Activated effector memory CD4-positive, alpha-beta T cell treated with Interleukin-2 at 50 U/mL for 16 hours (primary cell): ENCODE measurements at places on chromosomes 4 and X.

GRCh38 chrX:24231131-24231540, 81.6 kb downstream of the ZFX start:
- no peak for DNase-seq

GRCh38 chrX:66163447-66163846, 600 bp upstream of the HEPH start:
- no peak for DNase-seq

GRCh38 chr4:126955292-126956183, 677.2 kb upstream of the INTU start:
- DNase-seq: no peak

GRCh38 chrX:2264179-2265030, 236.4 kb downstream of the DHRSX start:
- DNase-seq: no peak

GRCh38 chr4:15007201-15007600, 4.9 kb downstream of the CPEB2 start:
- DNase-seq: no peak

DNA sequence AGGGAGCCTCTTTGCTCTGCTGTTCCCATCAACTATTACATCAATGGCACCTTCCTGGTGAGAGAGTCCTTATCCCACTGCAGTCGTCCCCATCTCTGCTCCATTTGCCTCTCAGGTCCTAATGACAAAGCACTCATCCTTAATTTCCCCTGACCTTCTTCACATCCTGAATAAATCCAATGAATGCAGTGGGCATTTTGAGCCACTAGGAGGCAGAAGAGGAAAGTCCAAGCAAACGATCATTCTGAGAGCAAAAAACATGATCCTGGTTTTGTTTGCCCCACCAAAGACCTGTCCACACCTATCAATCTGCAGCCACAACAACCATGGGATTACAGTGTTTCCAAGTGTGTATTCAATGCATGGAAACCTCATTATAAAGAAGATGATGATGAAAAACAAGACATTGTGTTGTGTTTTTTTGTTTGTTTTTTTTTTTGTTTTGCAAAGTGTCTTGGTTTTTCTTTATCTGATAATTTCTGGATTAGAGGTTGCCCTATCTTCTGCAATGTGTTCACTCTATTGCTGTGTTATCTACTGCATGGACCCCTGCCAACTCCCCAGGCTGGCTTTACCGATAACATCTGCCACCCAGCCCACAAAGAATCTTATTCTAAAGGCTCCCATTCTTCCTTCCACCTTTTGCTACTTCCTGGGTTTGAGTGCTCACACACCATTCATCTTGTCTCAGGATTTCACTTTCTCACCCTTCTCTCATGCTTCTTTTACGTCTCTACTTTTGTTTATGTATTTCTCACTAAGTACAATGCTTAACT, 207.2 kb downstream of the NLGN4X start:
- no peak for DNase-seq

- no peak for DNase-seq
These were observed 73.1 kb upstream of the FMR1 start for GRCh38 chrX:147838465-147839131.

GRCh38 chrX:85928606-85929005, 118.8 kb downstream of the CHM start:
- DNase-seq: no peak

DNA sequence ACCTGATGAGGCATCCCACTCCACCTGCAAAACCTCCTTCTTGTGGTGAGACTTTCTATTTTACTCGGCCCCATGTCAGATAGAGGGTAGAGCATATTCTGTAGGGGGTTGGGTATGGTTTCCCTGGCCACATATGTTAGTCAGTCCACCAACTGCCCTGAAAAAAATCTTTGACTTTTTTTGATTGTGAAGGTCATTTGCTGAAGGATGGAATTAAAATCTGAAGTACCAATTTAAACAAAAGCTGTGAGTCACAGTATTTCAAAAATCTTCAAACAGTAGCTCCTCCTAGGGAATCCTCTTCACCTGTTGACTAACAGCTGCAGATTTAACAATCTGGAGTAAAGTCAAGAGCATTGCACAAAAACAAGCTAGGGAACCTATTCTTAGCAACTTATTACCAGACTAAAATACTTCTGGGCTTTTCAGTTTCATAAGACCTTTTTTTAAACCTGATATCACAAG, 8.0 kb upstream of the CCDC110 start:
- no peak for DNase-seq

- no peak for DNase-seq
These were observed 41.8 kb upstream of the WDR1 start for GRCh38 chr4:10158333-10158942.

DNA sequence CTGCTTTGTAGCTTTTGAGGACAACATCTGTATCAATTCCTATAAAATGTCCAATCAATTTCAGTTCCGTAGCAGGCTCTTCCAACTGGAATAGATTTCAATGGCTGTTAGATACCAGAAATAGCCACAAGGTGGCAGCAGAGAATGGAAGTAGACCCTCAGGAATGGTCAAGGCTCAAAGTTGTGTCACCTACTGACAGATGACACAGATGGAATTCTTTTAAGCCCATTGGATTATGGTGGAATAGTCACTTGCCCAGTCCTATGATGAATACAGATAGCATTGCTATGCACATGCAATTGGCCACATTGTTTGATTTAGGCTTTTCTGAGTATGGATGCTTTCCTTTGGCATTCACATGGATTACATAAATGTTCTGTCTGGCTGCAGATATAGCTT, 130.4 kb upstream of the RADX start:
- DNase-seq: no peak

DNA sequence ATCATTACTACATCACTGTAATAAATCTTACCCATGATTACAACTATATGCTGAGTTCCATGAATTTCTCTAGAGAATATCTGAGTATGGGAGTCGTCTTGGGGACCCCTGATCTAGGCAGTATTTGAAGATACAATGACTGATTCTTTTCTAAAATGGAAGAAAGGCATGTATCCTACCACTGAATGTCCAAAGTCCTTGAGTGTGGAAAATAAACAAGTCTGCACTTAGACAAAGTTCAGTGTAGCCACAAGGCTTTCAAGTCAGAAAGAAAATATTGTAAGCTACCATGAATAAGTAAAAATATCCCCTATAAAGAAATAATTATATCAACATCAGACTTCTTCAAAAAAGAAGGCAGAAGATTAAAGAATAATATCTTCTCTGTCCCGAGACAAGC, 42.4 kb downstream of the ZNF674 start:
- no peak for DNase-seq

- no peak for DNase-seq
These were observed 10.1 kb upstream of the PNMA5 start for GRCh38 chrX:153003981-153004380.

- DNase-seq: no peak
These were observed 1477.2 kb upstream of the TENM3 start for GRCh38 chr4:180766045-180766444.

GRCh38 chr4:111792632-111793031, 352.6 kb upstream of the FAM241A start:
- DNase-seq: no peak

DNA sequence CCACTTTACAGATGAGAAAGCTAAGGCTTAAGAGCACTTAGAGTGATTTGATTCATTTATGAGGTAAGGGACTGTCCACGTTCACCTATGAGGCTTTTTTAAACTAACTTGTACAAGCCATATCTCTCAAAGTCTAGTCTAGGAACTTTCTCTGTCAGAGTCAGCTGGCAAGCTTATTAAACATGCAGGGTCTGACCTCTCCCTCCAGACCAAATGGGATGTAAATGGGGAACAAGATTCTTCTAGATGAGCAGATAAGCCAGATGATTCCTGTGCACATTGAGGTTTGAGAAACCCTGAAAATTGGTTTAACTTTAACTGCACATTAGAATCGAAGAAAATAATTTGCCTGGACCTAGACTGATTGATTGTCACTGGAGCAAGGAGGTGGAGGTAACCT, 160.0 kb upstream of the SPRY1 start:
- no peak for DNase-seq

DNA sequence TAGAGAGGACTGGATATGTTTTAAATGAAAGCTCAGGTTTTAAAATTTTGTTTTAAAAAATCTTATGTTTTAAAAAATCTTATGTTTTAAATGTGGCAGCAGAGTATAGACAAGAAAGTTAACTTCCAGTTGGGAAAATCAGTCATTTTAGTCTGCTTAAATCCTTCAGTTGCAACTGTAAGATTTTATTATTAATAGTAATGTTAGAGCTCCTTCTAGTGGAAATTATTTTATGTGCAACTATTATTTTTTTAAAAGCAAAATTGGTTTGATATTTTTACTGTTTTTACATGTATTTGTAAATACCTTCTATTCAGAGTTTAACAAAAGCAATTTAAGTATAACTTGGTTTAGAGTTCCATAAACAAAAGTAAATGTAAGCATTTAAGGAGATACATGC, 8.5 kb upstream of the NUDT6 start:
- no peak for DNase-seq

- DNase-seq: no peak
These were observed 7.4 kb downstream of the CTBP1 start for GRCh38 chr4:1241466-1241935.

DNA sequence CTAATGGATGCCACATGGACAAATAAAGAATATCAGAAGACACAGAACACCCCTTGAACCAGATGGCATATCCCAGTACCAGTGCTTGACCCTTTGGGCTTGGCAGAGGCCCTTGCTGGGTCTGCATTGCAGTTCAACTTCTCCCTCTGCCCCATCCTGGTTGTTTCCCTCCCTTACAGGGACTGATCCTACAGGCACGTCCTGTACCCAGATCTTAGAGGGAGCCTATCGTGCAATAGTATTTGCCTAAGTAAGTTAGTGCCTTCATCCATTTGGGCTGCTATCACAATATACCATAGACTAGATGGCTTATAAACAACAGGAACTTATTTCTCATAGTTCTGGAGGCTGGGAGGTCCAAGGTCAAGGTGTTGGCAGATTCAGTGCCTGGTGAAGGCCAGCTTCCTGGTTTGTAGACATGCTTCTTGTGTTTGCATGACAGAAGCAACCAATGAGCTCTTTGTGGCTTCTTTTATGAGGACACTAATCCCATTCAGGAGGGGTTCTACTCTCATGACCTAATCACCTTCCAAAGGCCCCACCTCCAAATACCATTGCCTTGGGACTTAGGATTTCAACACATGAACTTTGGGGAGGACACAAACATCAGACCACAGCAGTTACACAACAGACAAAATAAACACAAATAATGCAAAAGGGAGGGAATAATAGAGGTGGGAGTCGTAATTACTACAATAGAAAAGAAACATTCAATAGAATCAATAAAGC, 146.5 kb upstream of the MSX1 start:
- DNase-seq: no peak

- DNase-seq: no peak
These were observed 148.4 kb upstream of the CLNK start for GRCh38 chr4:10832806-10833628.

GRCh38 chrX:3651277-3651676, 62.2 kb downstream of the PRKX start:
- no peak for DNase-seq

GRCh38 chrX:56751071-56751470, 22.0 kb downstream of the NBDY start:
- no peak for DNase-seq
